Astrocyte of the hippocampus (primary cell): ENCODE measurements at places on chromosomes 1 and 21.
A peak's percentile ranks its signal among the peaks of the same experiment; 100 is the strongest.

- no peak for DNase-seq
These were observed 38.1 kb upstream of the VWA5B1 start for GRCh38 chr1:20252587-20252986.

GRCh38 chr1:66253330-66253921 is 280.5 kb upstream of the SGIP1 start:
- DNase-seq = peak; percentile 79

DNA sequence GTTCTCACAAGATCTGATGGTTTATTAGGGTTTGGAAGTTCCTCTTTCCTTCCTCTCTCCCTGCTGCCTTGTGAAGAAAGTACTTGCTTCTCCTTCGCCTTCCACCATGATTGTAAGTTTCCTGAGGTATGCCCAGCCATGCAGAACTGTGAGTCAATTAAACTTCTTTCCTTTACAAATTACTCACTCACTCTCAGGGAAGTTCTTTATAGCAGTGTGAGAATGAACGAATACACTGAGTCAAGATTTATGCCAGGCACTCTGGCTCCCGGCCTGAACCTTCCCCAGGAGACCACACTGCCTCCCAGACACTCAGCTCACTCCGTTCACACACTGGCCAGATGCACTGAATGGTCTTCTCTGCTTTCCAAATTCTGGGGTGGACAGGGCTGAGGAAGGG is 308.3 kb upstream of the AJAP1 start:
- peak; percentile 11 for DNase-seq

DNA sequence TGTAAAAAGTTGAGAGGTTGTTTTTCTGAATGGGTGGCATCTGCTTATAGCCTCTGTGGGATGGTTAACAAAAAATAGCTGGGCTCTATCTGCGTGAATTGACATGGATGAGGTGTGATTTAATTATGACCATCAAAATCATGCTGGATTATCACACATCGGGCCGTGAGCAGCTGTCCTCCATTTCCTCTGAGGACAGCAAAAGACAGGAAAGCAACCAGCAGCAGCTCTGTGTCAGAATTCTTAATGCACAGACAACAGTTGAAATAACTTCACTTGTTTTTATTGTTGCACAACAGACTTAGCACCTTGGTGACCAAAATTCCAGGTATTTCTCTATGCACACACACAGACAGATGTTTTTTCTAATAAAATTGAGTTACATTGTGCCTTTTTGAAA is 54.5 kb upstream of the LAPTM5 start:
- no peak for DNase-seq

- DNase-seq = no peak
These were observed 329.9 kb upstream of the PROX1 start for GRCh38 chr1:213657879-213658278.

- no peak for DNase-seq
These were observed 158.4 kb upstream of the DPT start for GRCh38 chr1:168887381-168887780.

- no peak for DNase-seq
These were observed 25.0 kb upstream of the CD1D start for GRCh38 chr1:158155673-158156072.
